ENCODE measurements at places on chromosomes 13 and 19. TPM values are rescaled to one million over a fixed set of nuclear protein-coding genes. Genes with fewer than 3 reads are reported as not detected.
A peak's percentile ranks its signal among the peaks of the same experiment; 100 is the strongest.

DNA sequence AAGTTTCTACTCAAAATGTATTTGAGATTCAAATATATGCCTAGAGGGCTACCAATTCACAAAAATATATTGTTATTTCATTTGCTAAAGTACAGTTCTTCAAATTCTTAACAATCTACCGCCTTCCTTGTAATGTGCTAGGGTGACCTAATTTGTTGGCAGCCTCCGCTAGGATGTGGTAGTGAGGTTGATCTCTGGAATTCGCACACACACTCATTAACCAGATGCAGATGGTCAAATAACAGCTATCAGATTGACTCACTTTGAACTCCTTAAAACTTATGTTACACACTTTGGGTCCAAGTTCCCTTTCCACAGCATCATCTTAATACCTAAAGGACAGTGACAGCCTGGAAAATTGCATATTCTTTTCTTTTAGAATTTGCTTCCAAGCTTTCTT, 367.3 kb downstream of the DCT start:
- DNase-seq = no peak

- peak; percentile 52 for DNase-seq
Observed at GRCh38 chr19:1650650-1651567, 1.5 kb downstream of the TCF3 start.

GRCh38 chr19:1747285-1748114, 5.8 kb upstream of the ONECUT3 start:
- DNase-seq = no peak

GRCh38 chr13:77510156-77510555, 25.4 kb upstream of the SCEL start:
- DNase-seq = no peak

GRCh38 chr13:29847501-29847983, 2.9 kb downstream of the UBL3 start:
- DNase-seq = no peak

GRCh38 chr19:9848762-9849161, 13.6 kb downstream of the PIN1 start:
- no peak for DNase-seq

DNA sequence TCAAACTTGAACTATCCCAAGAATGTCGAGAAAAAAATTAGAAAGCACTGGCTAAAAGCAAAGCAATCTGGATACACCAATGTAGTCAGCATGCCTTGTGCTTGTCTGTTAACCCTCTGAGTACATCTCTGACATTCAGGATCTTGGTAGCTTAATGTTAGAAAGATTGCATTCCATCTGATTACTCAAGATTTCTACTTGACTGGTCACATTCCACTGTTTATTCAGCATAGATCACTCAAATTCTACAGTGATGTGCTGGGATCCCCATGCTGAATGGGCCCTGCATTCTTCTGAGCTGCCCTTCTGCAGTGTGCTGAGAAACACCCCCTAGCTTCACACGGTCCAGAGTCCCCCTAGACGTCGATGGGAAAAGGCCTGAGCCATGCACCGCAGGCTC, 295.4 kb upstream of the MAB21L1 start:
- DNase-seq = no peak

GRCh38 chr13:109788372-109789111, 2.2 kb upstream of the IRS2 start:
- DNase-seq = no peak

- peak; percentile 84 for DNase-seq
Observed at GRCh38 chr19:53906211-53907192, 2.6 kb upstream of the CACNG7 start.

DNA sequence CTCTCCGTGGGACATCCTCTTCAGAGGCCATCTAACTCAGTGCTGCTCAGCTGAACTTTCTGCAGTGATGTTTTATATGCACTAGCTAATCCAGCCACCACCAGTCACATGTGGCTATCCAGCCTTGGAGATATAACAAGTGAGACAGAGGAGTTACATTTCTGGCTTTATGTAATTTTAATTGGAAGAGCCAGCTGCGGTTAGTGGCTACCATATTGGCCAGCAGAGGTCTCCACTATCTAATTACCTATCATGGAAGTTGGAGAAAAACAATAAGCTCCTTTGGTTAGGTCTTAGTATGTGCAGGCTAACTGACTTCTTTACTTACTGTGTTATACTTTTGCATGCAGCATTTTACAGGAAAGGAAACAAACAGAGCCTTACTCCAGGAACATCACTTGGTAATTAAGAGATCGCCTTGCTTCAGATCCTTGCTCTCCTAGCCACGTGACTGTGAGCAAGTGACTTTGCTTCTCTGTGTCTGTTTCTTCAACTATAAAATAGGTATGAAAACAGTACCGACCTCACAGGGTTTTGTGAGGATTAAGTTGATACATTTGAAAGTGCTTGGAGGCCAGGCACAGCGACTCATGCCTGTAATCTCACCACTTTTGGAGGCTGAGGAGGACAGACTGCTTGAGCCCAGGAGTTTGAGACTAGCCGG, 1.6 kb upstream of the KLK10 start:
- no peak for DNase-seq

- DNase-seq = no peak
Observed at GRCh38 chr19:27635401-27635800, 1577.5 kb downstream of the UQCRFS1 start.

DNA sequence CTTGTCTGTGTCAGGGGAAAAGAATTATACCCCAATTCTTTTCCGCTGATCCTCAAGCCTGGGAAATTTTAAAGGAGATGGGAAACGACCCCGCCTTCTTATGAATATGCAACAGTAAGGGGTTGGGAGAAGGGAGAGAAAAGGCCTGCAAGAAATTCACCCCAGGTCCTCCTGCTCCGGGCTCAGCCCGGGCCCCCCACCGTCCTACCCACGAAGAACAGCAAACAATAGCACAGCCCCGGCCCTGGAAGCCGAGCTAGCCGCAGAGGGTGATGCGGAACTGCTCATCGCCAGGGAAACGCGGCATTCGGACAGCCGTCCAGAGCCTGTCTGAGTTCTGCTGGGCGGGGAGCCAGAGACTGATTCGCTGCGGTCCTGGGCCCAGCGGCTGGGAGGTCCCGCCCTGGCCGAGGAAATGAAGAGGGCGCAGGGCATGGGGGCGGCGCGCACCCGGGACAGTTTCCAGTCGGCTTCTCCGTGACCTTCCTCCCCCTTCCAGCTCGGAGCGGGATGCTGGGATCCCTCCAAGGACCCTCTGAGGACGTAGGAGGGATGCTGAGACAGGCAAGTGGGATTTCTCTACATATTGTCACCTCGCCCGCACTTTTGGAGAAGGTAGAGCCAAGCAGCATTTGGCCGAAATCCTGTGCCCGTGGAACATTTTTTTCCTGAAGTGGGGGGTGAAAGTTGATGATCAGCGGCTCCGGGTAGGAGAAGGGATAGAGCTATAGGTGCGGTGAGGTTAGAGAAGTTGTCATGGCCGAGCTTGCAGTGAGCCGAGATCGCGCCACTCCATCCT, 82.3 kb upstream of the C1QTNF9B start:
- DNase-seq = peak; percentile 22

The SIGLEC8 gene
- total RNA-seq = not detected

The LYL1 gene
- total RNA-seq = 3.2 TPM

The WDR62 gene
- total RNA-seq = 17.5 TPM

The PLVAP gene
- total RNA-seq = not detected

Measured in activated naive CD4-positive, alpha-beta T cell treated with anti-CD3 and anti-CD28 coated beads, Interleukin-2, amount 50 U/mL, for 72 hours (primary cell).